Stimulated activated CD8-positive, alpha-beta memory T cell treated with anti-CD3 and anti-CD28 coated beads, Interleukin-7, amount 100 ng/mL, for 1 hour (primary cell): ENCODE measurements at places on chromosomes 7 and 10.

DNA sequence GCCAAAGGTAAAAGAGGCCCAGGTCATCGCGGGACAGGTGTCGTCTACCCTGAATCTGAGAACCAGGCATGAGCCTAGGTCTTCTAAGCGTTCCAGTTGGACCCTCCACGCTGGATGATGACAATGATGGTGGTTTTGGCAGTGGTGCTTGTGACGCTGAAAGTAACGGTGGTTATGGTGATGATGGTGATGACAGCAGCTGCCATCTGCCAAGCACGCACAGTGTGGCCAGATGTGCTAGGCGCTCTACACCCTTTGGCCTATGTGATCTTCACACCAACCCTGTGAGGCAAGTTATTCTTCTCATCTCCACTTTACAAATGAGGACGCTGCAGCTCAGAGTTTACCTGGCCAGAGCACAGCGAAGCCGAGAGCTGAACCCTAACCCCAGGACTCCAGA, 93.9 kb downstream of the FAM53B start:
- no peak for DNase-seq

GRCh38 chr10:73407495-73407894, 6.4 kb downstream of the ANXA7 start:
- DNase-seq: no peak

GRCh38 chr7:144019457-144019856, 19.3 kb downstream of the OR6B1 start:
- no peak for DNase-seq

GRCh38 chr7:121436688-121437087, 40.6 kb upstream of the FAM3C start:
- no peak for DNase-seq

DNA sequence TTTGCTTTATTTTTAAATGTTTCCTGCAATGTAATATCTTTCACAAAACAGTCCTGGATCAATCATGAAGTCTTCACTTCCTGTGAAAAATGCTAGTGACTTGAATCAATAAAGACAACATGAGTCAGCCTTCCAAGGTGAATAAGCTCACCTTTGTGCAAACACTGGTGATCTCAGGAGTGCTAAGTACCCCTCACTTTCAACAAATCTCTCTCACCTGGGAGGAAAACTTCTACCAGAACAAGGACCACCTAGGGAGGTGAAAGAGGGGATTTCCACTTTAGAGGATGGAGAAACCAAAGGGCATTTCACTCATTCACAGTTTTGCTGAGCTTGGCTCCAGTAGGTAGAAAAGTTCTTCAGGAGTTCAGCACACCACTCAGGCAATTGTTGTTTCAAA, 64.8 kb downstream of the CALD1 start:
- no peak for DNase-seq

GRCh38 chr10:88668465-88668864, 4.2 kb downstream of the LIPF start:
- DNase-seq: no peak

DNA sequence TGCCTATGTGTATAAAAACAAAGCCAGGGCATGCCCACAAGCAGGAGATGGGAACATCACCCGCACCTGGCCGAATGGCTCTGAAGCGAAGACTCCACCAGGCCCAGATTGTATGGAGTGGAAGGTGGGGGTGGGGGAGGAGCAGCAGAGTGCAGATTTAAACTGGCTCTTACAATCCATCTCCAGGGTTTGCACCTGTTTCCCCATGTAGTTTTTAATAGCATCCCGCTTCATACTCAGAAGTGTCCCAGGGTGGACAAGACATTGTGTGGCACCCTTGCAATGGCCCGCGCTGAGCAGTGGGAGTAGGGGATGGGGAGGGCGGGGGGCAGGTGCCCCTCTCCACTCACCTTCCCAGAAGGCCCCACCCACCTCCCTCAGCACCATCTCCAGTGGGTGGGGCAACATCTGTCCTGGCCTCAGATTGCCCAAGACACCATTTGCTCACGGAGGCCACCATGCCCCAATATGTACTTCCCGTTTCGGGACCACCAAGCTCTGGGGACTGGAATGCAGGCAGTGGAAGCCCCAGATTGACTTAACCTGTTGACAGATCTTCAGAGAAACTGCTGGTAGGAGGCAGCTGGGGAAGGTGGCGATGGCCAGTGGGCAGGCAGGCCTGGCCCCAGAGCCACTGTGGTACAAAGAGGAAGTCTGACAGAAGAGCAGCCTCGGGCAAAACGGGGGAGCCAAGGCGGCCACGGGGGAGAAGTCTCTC, 23.0 kb downstream of the VSIR start:
- no peak for DNase-seq

DNA sequence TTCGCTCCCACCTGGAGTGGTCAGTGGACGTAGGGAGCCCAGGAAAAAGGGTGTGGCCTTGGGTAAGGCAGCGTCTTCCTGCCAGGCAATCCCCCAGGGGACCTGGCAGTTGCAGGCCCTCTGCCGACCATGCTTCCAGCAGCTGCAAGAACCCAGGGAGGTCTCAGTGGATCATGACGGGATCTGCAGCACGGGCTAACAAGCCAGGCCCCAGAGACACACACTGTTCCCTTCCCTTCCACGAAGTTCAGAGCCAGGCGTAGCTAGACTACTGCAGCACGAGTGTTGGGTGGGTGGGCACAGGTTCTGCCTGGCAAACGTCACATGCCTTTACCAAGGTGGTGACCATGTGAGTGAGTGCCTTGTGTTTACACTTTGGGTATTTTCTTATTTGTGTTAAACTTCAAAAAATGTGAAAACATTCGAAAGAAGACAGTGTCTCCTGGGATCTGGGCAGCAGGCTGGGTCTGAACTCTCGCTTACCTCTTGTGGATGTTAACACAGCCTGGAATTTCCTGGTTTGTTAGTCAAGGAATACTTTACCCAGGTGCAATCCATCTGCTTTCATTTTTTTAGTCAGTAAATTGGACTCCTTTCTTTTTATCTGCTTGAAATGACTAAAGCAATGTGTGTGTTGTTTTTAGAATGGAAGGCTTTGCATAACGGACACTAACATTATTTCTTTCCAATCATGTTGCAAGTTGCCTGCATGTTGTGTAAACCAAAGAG, 48.2 kb upstream of the VIPR2 start:
- DNase-seq: no peak

- DNase-seq: no peak
Measured at GRCh38 chr7:50644114-50644513, 78.9 kb upstream of the DDC start.

- DNase-seq: no peak
Measured at GRCh38 chr7:29841926-29842701, 35.8 kb downstream of the WIPF3 start.

- DNase-seq: no peak
Measured at GRCh38 chr7:34728156-34728555, 70.1 kb downstream of the NPSR1 start.

DNA sequence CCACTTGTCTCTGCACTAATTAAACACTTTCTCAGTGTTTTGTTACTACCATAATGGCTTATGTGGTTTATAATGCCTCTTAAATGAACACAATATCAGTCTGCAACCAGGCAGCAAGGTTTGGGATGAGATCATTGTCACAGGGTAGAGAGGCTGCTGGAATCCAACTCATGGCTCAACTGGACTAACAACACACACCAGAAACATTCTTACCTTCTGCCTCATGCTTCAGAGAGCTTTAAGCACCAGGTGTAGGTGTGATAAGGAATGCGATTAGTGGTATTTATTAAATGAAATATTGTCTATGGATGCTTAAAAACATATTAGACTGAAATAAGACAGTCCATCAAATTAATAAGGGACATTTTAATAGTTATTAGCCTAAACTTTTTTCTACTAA, 25.4 kb downstream of the PTF1A start:
- no peak for DNase-seq

- DNase-seq: no peak
Measured at GRCh38 chr10:42941790-42942189, 135.1 kb upstream of the RET start.

- no peak for DNase-seq
Measured at GRCh38 chr10:101566333-101567164, 21.5 kb downstream of the POLL start.

GRCh38 chr7:72183835-72184234, 228.3 kb downstream of the CALN1 start:
- DNase-seq: no peak

DNA sequence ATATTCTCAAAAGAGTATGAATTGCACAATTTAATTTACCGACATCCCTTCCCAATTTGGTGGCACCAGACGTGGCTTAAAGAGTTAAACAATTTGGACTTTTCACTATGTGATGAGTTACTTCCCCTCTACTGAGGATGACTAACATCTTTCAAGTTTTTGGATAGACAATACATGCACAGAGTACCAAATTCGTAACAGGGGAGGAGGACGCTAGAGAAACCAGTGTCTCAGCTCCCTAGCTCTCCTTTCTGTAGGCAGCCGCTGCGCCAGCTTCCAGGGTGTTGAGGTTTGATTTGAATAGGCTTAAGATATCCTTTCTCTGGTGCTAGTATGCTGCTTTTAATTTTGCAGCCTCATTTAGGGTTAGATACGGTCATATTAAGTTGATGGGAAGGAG, 69.2 kb downstream of the GNA12 start:
- DNase-seq: no peak

- no peak for DNase-seq
Measured at GRCh38 chr7:43077285-43077684, 35.2 kb upstream of the HECW1 start.

DNA sequence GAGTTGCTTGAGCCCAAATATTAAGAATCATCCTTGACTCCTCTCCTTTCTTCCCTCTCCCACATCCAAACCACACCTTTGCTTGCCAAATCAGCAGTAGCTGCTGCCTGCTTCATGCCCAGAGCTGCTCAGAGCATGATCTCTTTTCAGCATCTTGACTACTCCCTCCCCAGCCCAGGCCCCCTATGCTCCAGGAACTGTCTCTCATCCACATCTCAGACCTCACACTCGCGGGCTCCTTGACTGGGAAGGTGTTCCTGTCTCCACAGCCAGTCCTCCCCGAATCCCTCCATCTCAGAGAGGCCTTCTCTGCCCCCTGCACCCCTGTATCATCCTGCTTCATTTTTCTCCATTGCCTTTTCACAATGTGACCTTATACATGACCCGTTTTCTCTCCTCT, 157.0 kb downstream of the DNAJB6 start:
- DNase-seq: no peak
